Ovary (tissue), 10 donors: ENCODE measurements at places on chromosomes 5 and 9.
A peak's percentile ranks its signal among the peaks of the same experiment; 100 is the strongest.

DNA sequence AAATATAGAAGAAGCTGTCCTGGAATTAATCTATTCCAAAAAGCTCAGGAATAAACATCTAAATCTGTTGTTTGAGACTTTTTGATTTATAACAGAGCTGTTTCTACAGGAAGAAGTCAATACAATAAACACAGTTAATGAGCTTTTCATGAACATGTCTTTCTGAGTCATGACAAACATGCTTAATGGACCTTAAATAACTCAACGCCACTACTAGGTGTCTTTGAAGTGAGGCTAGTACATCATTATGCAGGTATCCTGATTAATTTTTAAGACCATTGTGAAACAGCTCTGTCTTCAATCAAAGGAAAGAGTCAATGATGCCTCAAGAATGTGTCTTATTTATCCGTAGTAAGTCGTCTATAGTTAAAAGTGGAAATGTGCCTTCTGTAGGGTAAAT lies 131.6 kb downstream of the GABRB2 start:
- DNase-seq = no peak

- DNase-seq = no peak
These were observed 15.1 kb downstream of the TCOF1 start for GRCh38 chr5:150372639-150373038.

DNA sequence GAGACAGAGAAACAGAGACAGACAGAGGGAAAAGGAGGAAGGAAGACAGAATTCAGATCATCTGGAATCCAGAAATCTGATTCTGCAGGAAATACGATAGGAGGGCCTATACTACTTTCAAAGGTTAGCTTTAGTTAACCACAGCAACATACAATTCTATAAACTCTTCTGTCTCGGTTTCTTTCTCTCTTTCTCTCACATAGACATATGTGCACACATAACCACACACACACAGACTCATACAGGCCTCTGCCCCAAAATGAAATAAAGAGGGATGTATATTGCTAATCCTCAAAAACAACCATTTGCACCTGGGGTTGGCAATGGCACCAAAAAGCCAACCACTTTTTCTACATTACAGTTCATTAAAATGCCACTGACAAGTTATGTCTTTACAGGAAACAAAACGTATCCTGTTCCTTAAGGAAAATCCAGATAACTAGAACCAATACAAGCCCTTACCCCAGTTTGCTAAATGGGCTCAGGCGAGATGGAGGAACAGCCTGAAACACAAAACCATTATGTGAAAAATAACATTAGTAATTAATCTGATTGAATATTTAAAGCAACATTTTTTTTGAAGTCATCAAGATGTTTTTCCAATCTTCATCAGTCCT lies 372.3 kb upstream of the CCNH start:
- no peak for DNase-seq

GRCh38 chr9:80883426-80883825 lies 805.9 kb downstream of the TLE1 start:
- DNase-seq = no peak

DNA sequence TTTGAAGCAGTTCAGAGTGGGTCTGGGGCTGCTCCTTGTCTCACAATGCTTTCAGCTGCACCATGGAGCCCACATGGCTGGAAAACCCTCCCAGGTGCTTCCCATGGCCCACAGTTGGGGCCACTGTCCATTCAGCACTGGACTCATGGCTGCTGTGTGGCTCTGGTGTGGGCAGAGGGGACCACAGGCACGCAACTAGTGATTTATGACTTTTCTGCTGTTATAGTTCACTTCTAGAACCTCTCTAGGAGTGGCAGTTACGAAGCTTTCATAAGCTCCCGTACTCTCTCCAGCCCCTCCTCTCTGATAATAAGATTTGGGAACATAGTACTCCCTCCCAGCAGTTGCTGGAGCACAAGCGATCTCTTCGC lies 29.0 kb downstream of the GLRA1 start:
- DNase-seq = no peak

DNA sequence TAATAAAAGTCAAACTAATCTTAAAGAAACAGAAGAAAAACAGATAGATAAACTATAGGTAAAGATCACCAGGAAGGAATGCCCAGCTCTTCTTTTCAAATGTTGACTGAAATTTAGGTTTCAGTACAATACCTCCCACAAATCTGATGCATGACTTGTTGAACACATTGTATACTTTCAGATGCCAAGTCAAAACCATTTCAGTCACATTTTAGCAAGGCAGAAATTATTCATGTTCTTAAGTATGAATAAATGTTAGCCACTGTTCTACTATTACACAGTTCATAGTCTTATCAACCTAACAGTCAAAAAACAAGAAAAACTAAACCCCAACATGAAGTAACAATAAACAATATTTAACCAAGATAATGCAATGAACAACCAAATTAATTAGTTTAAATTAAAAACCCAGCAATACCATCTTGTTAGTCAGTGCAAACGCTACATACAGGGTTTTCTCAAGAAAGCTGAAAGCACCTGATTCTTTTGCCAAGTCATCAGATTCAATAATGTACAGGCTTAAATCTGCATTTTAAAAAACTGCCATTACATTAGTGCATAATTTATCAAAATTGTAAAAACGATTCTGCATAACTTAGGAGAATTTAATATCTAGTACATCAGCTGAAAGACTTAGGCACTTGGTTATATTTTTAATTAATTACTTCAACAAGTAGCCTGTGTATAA lies 20.0 kb upstream of the PDCL start:
- no peak for DNase-seq

- peak; percentile 79 for DNase-seq
These were observed 62.4 kb upstream of the UBAC1 start for GRCh38 chr9:136023410-136024225.

DNA sequence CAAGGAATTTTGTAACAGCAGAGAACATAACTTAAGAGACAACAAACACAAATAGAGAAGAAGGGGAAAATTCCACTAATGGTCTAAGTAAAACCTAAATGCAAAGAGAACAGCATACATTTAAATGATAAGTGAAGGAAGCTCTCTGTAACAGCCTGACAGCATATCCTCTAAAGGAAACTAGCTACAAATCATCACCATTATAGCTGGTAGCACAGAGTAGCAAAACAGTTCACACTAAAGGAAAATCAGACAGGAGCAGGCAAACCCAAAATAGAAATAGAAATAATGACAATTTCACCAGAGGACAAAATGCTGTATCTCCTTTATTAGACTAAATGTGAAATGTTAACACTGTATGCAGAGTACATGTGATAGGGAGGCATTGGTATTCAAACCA lies 532.8 kb downstream of the PTPRD start:
- DNase-seq = no peak

DNA sequence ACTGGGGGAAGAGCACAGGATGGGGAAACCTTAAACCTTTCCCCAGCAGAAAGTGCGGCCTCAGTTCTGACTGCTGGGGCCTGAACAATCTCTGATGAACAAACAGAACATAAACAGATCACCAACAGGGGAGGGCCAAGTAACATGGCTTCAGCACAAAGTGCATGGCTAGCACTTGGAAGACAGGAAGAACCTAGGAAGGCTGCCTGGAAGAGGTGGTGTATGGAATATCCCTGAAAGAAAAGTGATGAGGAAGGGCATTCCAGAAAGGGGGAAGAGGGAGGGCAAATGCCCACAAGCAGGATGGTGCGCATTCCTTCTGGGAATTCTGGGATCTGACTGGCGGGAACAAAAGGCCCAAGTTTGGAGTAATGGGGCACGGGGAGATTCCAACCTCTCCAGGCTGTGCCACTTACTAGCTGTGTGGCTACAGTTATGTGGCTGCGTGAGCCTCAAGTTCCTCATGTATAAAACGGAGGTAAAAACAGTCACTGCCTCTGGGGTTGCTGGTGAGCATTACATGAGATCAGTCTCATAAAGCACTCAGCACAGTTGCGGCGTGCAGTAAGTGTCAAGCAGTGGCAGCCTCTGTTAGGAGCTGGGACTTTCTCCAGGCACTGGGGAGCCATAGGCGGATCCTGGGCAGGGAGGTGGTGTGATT lies 1.6 kb downstream of the PDGFRB start:
- peak; percentile 45 for DNase-seq

GRCh38 chr9:74589576-74589975 lies 92.4 kb downstream of the RORB start:
- DNase-seq = no peak

- no peak for DNase-seq
These were observed 391.1 kb upstream of the ZNF608 start for GRCh38 chr5:125137535-125137934.

GRCh38 chr5:154509784-154510555 lies 31.9 kb upstream of the HAND1 start:
- no peak for DNase-seq

- no peak for DNase-seq
These were observed 187.2 kb upstream of the CDH10 start for GRCh38 chr5:24831989-24832388.

DNA sequence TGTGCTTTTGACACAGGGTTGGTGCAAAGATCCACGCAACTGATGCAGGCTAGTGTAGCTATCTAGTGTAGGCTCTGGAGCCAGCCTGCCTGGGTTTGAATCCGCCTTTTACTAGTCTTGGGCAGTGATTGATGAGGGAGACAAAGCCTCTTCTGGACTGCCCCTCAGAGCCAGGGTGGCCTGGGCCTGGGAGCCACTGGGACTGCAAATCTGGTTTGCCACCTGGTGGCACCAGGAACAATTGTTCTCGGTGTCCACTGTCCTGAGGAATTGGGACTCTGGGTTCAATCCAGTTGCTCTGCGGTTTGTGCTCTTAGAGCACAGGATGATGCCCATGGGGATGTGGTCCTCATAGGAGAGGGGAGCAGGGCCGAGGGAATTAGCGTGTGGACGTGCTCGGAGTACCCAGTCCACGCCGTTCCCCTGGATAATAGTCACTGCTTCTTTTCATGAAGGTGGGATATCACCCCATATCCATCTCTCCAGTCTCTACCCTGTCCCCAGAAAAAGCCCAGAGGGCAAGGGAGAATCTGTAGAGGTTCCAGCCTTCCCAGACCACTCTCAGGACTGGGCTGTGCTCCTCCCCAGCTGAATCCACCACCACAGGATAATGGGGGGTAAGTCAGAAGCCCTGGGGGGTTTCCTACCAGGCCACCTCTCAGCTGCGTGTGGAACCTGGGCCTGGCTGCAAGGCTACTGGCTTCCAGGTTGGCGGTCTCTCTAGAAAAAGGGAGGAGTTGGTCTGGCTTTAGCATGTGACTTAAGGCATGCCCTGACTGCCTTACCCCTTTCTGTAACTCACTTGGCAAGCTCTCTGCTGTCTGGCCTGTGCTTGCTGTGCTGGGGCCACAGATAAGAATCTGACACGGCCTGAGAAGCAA lies 1.9 kb downstream of the B4GALT7 start:
- DNase-seq = no peak

DNA sequence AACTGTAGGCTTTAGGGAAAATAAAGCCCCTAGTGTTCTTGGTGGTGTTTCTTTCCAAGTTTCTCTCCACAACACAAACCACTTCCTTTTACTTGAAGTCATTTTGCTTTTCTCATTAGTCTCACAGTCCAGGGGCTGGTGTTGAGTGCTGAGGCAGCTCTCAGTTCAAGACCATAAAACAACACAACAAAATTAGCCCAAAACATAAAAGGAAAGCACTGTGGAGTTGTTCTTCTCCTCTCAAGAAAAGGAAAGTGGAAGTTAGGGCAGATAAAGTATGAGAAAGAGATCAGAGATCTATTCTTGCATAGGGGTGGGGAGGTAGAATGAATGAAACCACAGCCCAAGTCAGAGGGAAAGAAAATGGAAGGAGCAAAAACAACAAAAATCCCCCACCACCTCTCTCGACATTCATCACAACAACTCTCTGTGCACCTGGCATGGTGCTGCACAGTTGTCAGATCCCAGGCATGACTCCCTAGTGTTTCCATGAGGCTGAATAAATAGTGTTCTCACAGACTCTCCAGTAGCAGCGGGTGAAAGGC lies 569.9 kb downstream of the RAB3C start:
- DNase-seq = no peak

DNA sequence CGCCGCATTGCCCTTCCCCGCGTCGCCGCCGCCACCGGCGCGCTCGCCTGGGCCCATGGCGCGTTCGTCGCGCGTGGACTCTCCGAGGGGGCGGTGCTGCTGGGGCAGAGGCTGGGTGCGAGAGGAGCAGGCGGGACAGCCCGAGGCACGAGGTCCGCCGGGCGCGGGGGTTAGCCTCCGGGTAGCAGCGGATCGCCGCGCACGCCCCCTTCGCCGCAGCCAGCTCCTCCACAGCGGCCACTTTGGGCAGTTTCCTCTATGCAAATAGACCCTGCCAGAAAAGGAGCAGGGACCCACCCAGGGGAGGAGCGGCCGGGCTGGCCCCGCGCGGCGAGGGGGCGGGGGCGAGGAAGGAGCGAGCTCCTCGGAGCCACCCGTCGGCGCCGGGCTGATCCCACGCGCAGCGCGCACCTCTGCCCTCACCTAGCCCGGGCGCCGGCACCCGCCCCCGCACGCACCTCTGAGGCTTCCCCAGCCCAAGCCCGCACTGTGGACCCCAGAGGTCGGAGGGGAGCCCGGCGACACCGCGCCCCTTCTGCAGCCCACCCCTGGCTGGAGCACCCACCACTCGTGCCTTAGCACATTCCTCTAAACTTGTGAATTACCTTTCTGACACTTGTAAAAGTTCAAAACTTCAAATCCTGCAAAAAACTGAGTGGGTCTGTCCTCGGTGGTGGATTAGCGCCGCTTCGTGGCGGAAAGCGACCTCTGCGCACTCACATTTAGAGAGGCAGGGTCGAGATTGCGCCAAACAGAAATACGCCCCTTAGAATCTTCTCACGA lies at the start of gene COL23A1:
Gene COL23A1 (minus strand): TSS at position 253 of the 783 bp plus-strand sequence.
- DNase-seq = no peak

DNA sequence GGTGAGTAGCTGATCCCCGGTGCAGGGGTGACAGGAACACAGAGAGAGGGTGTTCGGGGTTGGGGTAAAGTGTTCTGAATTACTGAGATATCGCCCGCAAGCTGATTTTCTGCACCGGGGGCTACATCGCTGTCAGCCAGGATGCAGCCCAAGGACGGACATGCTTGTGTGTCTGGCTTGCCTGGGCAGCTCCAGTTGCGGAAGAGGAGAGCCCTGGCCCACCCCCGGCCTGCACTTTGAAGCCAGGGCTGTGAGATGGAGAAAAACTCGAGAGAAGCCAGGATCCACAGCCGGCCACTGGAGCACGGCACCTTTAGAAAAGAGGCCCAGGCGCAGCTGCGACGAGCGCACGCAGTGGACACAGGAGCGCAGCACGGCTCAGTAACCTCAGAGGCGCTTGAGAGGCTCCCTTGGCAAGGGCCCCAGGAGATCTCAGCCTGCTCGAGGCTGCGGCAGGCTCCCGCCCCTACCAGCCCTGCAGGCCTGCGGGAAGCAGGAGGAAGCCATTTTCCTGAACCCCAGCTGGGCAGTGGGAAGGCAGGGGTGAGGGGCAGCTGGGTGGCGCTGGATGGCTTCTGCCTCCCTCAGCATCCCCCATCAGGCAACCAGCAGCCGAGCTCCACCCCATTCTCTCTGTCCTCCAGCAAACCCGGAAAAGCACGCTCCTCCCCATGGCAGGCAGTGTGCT lies 59.2 kb downstream of the C9orf50 start:
- DNase-seq = peak; percentile 61

- DNase-seq = no peak
These were observed 103.6 kb downstream of the GABBR2 start for GRCh38 chr9:98605116-98605515.
